ENCODE measurements at places on chromosomes 7 and 10. TPM values are rescaled to one million over a fixed set of nuclear protein-coding genes. Genes with fewer than 3 reads are reported as not detected.

GRCh38 chr7:82677493-82677892 is 233.9 kb upstream of the CACNA2D1 start:
- DNase-seq: no peak

GRCh38 chr7:56092789-56093531 is at the start of gene PHKG1:
PHKG1 (minus strand) TSS chr7:56092952; CDS start chr7:56088941, 4,011 bp downstream.
- peak; percentile 75 for DNase-seq

The HTR7 gene
- 0.51 TPM for total RNA-seq

The OIT3 gene
- 0.12 TPM for total RNA-seq

The FAM25A gene
- total RNA-seq: not detected

The BICC1 gene
- 1.1 TPM for total RNA-seq

DNA sequence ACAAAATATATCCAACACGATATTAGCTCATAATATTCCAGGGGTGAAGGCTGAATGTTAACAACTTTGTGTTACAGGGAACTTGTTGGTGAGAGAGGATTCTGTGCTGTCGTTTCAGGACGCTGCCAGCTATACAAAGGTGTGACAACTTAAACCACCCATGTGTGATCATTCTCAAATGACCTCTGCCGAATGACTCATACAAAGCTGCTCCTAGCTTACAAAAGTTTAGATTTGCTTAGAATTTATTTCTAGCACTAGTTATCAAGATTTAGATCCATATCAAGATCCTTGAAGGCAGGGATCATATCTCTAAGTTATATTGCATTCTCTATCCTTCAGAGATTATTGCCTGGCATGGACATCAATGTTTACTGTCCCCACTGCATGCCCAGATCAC is 65.3 kb downstream of the COBL start:
- no peak for DNase-seq

GRCh38 chr7:8119262-8119661 is 142.7 kb downstream of the ICA1 start:
- no peak for DNase-seq

GRCh38 chr10:70284542-70285475 is 1.0 kb upstream of the NPFFR1 start:
- no peak for DNase-seq

DNA sequence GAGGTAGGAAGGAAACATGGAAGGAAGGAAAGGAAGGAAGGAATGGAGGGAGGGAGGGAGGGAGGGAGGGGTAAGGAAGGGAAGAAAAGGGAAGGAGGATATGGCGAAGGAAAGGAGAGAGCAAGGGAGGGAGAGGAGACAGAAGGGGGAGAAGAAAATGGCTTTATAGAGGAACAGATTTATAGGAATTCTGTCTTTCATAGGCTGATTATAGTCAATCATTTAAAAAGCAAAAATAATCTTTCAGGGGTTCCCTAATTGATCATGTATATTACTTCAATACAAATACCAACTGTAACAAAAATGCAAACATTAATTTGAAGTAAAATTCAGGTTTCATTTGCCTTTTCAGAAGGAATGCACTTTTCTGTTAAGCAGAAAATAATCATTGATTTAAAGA is 519.1 kb downstream of the MDFIC start:
- DNase-seq: no peak

GRCh38 chr7:93817526-93817925 is 73.0 kb downstream of the TFPI2 start:
- no peak for DNase-seq

Measured in mucosa of descending colon (tissue), 3 donors.